Hippocampal formation (tissue), 2 donors: ENCODE measurements at places on chromosomes 2 and 18.

- no peak for DNase-seq
Observed at GRCh38 chr18:21930177-21930576, 189.6 kb downstream of the MIB1 start.

GRCh38 chr18:8771930-8772329, 66.6 kb downstream of the MTCL1 start:
- no peak for DNase-seq

DNA sequence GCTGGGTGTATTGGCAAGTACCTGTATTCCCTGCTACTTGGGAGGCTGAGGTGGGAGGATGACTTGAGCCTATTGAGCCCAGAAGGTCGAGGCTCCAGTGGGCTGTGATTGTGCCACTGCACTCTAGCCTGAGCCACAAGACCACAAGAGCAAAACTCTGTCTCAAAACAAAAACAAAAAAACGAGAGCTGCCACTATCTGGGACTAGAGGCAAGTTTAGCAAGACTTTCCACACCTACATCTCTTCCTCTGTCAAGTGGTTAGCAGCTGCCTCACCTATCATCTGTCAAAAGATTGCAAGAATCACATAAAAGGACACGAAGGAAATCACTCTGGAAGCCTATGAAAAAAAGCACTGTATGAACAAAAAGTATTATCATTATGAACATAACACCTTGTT, 55.2 kb upstream of the RIOK3 start:
- no peak for DNase-seq

DNA sequence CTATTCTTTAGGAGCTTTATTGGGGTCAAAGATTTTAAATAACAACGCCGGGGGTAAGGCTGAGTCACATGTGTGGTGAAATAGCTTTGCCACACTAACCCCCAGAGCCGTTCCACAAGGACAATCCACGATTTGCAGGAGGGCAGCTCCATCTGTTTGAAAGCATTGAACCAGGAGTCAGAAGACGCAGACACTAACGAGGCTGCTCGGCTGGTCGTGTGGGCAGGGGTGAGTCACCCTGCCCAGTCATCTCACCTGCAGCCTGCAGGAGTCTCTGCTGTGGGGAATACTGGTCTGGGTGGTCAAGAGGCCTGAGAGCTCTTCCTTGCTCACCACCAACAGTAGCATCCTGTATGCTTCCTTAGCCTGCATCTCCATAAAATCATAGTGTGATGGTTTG, 149.2 kb upstream of the NCK2 start:
- DNase-seq = no peak

DNA sequence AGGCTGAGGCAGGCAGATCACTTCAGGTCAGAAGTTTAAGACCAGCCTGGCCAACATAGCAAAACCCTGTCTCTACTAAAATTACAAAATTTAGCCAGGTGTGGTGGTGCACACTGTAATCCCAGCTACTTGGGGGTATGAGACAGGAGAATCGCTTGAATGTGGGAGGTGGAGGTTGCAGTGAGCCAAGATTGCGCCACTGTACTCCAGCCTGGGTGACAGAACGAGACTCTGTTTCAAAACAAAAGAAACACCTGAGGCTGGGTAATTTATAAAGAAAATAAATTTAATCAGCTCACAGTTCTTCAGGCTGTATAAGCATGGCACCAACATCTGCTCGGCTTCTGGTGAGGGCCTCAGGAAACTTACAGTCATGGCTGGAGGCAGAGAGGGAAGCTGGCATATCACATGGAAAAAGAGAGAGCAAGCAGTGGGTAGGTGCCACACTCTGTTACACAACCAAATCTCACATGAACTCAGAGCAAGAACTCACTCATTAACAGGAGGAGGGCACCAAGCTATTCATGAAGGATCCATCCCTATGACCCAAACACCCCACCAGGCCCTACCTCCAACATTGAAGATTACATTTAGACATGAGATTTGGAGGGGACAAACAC, 244.1 kb upstream of the RBBP8 start:
- no peak for DNase-seq

DNA sequence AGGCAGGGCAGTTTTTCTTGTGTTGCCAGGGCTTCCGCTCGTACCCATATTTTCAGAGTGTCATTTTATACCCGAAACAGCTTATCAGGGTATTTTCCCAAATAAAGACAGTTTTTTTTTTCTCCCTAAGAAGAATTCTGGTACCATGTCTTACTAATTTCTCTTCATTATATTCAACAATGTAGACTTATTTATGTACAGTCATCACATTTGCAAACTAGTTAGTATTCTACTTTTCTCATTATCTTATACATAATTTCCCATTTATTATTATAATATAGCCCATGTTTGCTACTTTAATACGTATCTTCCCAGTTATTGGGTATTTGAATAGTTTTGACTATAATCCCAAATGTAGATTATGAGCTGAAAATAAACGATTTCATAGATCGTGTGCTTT, 36.5 kb upstream of the PAIP2B start:
- no peak for DNase-seq
